ENCODE measurements at places on chromosomes 7 and 10.
A peak's percentile ranks its signal among the peaks of the same experiment; 100 is the strongest.

GRCh38 chr10:60816628-60817397 is 38.5 kb downstream of the CDK1 start:
- peak; percentile 24 for DNase-seq

DNA sequence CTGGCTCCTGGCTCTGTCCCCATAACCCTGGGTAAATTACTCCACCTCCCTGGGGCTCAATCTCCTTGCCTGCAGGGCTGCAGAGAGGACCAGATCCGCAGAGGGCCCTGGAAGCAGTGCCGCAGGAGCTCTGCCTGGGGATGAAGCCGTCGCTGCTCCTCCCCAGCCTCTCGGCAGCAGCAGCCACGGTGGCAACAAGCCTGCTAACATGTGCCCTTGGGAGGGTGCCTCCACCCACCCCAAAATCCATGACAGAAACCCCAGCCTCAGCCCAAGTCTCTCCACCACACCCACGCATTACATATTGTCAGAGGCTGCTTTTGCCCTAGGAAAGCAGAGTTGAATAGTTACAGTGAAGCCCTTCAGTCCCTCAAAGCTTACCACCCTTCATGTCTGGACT is 486.4 kb upstream of the FOXK1 start:
- DNase-seq: no peak

DNA sequence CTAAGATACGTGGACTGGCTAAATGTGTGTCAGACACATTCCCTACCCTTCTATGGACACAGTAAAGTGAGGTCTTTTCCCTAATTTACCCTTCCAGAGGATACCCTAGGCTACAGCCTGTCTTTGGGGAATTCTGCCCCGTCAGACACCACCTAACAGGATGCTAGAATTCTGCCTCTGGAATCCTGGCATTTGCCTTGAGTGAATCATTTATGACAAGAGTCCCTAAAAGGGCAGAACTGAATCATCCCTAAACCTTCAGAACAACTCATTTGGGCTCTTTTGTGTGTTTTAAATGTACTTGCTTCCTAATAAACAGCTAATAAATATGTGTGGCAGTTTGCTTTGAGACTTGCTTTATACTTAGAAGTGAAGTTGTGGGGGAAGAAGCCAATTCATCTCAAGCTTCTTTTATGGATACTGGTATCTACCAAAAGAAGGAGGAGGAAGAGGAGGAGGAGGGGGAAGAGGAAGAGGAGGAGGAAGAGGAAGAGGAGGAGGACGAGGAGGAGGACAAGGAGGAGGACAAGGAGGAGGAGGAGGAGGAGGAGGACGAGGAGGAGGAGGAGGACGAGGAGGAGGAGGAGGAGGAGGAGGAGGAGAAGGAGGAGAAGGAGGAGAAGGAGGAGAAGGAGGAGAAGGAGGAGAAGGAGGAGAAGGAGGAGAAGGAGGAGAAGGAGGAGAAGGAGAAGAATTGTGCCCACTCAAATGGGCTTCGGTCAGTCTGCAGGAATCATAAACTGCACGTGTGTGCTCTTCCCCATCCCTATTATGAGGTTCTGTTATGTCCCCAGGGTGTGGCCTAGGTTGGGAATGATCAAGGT is 27.1 kb downstream of the PARP12 start:
- no peak for DNase-seq

GRCh38 chr10:52774600-52775106 is 2.1 kb upstream of the MBL2 start:
- DNase-seq: no peak

- no peak for DNase-seq
Observed at GRCh38 chr7:99080679-99081078, 63.2 kb downstream of the SMURF1 start.

GRCh38 chr7:13442226-13442625 is 547.2 kb downstream of the ETV1 start:
- DNase-seq: no peak

- no peak for DNase-seq
Observed at GRCh38 chr7:29459589-29459988, 104.0 kb upstream of the PRR15 start.

DNA sequence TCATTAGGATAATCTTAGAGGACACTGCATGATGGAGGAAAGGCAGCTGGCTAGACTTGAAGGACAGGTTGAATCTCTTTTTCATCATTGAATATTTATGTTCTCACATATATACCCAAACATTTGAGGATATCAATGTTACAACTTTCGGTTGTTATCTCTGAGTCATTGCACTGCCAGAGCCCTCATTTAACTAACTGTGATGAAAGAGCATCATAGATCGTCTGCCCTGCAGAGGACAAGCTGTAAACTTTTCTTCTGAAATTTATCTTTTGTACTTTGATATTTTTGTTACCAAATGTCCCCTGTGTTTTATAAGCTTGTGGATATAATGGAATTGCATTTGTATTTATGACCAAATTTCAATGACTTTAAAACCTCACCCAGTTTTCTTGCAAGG is 298.7 kb downstream of the PHF14 start:
- no peak for DNase-seq

- DNase-seq: no peak
Observed at GRCh38 chr10:23413629-23414089, 25.2 kb upstream of the OTUD1 start.

DNA sequence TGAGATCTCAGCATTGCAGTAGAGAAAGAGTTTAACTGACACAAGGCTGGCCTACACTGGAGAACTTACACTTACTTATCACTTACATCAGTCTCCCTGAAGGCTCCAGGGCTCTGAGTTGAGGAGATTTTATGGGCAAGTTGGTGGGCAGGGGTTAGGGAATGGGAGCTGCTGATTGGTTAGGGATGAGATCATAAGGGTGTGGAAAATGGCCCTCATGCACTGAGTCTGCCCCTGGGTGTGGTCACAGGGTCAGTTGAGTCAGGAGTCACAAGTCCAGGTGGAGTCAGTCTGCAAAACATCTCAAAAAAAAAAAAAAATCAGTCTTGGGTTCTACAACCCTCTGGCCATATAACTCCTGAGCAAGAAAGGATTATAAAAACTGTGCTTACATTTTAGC is 60.5 kb downstream of the PPP1R17 start:
- DNase-seq: no peak

DNA sequence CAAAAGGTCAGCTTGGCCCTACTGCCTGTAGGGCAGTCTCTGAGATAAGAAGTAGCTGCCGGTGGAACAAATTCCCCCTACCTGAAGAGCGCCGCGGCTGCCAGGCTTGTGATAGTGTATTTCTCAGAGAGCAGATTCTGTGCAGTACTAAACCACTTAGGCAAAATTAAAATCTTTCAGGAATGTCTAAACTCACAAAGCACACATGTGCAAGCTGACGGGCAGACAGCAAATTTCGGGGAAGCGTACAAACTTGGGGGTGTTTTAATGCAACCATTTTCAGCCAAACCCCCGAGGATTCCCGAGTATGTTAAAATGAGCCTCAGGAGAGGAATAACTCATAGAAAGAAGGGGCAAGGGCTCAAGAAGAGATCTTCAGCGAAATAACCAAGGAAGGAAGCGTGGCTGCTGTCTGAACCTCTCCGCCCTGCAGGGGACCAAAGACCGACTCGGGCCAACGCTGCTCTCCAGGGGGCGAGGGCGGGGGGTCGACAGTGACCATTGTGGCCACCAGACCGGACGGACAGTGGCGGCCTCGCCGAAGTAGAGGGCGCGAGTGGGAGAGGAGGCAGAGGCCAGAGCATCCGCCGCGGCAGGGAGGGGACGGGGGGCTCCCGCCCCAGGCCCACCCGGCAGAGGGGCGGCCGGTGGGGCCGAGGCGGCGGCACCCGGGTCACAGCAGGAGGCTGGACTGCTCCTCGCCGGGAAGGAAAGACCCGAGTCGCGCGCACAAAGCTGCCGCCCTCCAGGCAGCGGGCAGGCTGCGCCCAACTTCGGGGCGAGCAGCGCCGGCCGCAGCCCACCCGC is 819 bp downstream of the HYCC1 start:
- peak; percentile 3 for DNase-seq

Data from central memory CD4-positive, alpha-beta T cell (primary cell).